NCI-H1417 treated with DMSO at 0.1 percent for 48 hours (cell line): ENCODE measurements at places on chromosomes 3 and 15.

DNA sequence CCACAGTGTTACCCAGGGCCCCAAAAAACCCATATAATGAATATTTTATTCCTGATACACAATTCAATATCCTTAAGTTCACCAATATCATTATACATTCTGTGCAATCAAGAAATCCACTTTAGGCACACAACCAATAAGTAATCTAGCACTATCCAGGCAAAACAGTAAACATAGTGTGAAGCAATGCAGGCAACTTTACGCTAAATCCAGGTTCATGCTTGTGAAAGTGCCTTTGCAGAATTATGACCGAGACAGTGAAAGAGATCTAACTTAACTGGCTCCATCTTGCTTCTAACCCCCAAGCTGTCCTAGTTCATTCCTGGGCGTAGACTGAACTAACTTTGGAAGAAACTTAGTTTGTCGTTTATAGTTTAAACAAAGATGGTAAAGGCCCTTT is 34.2 kb upstream of the INO80 start:
- DNase-seq, result no peak

DNA sequence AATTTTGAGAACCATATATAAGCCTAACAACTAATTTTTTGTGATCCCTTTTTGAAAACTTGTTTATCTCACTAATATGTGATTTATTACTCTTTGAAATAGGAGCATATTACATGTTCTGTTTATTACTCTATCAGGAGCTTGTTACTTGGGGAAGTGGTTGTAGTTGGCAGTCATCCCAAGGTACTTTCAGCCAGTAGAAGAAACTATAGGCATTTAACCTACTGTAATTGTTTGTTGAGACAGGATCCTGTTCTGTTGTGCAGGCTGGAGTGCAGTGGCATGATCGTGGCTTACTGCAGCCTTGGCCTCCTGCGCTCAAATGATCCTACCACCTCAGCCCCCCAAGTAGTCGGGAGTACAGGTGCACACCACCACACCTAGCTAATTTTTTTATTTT is 195.6 kb downstream of the TCF12 start:
- no peak for DNase-seq

GRCh38 chr3:117170094-117170493 is 460.5 kb downstream of the TUSC7 start:
- no peak for DNase-seq

DNA sequence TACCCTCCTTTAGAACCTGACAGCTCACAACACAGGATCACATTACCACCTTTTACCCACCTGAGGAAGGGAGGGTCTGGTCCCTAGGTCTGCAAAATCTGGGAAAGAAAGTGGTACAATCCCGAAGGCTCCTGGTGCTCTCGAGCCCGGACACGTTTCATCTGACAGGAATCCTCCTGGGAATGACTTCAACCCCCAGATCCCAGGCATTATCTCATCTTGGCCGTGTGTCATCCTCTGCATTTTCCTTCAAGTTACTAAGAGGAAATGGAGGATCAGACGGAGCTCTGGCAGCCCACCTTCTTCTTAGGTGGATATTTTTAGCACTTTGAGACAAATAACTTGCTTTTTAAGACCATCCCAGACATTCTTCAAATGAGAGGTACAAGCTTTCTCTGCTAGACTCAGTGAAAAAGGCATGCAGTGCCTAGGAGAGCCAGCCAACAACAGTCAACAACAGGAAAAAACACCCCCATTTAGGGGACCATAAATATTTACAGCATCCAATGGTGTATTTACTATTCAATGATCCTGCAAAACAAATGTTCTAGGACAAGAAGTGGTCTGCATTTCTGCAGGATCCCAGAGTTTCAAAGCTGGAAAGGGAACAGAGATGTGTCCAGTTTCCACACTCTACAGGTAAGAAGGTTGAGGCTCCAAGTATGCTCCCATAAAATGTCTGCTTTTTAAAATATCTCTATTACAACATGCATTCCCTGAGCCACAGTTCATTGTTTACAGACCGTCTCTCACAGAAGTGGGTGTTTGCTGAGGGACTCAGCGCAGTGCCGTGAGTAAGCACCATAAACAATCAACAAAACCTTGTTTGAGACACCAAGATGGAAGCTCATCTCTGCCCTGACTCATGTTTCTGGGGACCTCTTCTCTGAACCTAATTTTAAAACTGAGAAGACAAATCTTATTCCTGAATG is 38.3 kb upstream of the ARHGEF3 start:
- no peak for DNase-seq
